ENCODE measurements at places on chromosomes 6 and 20.

DNA sequence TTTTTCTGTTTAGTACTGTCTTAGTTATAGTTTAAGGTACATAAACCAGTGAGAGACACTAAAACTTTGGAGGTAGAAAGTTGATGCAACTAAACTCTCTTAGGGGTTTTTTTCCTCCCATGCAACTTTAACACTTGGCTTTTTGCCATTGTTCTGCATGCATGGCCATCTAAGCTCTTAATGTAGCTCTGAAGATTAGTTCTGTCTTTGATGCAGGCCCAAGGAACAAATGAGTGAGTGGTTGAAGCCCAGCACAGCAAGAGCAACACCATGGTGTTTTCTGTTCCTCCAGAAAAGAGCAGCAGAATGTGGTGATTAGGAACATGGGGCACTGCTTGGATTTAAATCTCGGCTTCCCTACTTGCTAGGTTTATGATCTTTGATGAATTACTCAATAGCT lies 89.3 kb downstream of the L3MBTL3 start:
- DNase-seq: no peak

DNA sequence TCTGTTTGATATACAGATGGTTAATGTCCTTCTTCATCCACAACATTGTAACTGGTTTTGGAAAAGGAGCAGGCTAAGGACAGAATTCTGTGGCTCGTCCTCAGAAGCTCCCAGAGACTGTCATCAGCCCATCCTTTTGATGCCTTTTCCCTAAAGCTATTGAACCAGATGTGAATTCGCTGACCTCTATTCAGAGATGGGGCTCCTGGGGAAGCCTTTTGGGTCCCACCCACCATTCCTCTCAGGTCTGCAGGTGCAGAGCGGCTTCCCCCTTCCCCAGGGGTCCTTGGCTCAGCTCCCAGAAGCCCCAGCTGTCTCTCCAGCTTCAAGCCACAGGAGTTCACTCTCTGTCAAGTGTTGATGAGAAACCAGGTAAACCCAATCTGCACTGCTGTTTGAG lies 191.7 kb downstream of the SMOC2 start:
- no peak for DNase-seq

GRCh38 chr6:170253910-170254269 lies 37.0 kb downstream of the DLL1 start:
- DNase-seq: no peak

- no peak for DNase-seq
These were observed 698 bp upstream of the SH3BGRL2 start for GRCh38 chr6:79630380-79630882.

GRCh38 chr6:13241364-13241763 lies 87.0 kb downstream of the TBC1D7 start:
- DNase-seq: no peak

Data from stromal cell of bone marrow (primary cell).